ENCODE measurements at places on chromosomes 5 and 9. TPM values are rescaled to one million over a fixed set of nuclear protein-coding genes. Genes with fewer than 3 reads are reported as not detected.

RXFP3 gene
- not detected for total RNA-seq

SOHLH1 gene
- total RNA-seq = not detected

MEIKIN gene
- total RNA-seq = not detected

AGXT2 gene
- total RNA-seq = not detected

HEMGN gene
- total RNA-seq = not detected

ECM2 gene
- 80.2 TPM for total RNA-seq

PPIC gene
- 21.0 TPM for total RNA-seq

SLC25A2 gene
- 0.65 TPM for total RNA-seq

PCDHB13 gene
- total RNA-seq = 4.3 TPM

CATSPER3 gene
- 0.63 TPM for total RNA-seq

IFNA8 gene
- total RNA-seq = not detected

IL7R gene
- total RNA-seq = 2.5 TPM

F12 gene
- total RNA-seq = not detected

PPP3R2 gene
- not detected for total RNA-seq

MIER3 gene
- 41.4 TPM for total RNA-seq

NPR3 gene
- total RNA-seq = 15.0 TPM

SLC34A3 gene
- total RNA-seq = 0.46 TPM

DNA sequence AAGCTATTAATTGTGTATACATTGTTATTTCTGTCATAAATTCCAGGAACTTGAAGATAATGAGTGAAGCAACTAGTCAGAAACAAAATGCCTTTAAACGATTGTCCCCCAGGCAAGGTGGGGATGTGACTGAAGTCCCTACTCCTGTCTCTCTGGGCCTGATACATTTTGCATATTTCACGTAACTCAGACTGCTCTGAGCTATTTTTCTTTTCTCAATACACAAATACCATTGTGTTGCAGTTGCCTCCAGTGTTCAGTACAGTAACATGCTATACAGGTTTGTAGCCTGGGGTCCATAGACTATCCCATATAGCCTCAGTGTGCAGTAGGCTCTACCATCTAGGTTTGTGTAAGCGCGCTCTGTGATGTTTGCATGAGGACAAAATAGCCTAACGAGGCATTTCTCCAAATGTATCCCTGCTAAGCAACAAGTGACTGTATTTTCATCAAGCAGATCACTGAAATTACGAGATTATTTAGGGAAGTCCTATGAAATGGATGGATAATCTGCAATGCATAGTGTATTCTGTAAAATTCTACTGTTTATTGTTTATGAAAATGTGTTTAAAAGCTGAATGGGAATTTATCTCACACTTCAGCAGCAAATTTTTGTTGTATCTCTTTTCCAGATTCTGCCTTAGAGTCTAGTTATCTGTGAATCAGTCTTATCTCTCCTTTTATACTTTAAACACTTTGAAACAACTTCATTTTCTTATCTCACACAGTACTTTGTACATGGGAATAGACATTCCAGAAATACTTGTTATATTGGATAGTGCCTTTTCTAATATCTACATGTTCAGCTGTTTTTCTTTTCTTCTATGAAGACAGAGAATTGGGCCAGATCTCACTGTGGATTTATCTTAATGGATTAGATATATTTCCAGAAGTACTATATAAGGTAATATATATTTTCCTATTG is 150.5 kb downstream of the CD180 start:
- DNase-seq = no peak

DNA sequence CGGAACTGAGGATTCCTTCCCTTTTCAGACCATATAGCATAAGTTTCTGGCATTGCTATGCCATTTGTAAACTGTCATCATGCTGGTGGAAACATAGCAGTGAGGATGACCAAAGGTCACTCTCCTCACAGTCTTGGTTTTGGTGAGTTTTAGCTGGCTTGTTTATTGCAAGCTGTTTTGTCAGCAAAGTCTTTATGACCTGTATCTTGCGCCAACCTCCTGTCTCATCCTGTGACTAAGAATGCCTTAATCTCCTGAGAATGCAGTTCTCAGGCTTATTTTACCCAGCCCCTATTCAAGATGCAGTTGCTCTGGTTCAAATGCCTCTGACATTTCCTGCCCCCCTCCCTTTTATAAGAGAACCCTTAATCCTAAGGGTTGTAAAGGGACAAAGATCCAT is 26.7 kb upstream of the GRIA1 start:
- DNase-seq = no peak

GRCh38 chr5:152246401-152246800 is 158.7 kb downstream of the NMUR2 start:
- no peak for DNase-seq

GRCh38 chr5:171681061-171681460 is 104.6 kb upstream of the SMIM23 start:
- DNase-seq = no peak

DNA sequence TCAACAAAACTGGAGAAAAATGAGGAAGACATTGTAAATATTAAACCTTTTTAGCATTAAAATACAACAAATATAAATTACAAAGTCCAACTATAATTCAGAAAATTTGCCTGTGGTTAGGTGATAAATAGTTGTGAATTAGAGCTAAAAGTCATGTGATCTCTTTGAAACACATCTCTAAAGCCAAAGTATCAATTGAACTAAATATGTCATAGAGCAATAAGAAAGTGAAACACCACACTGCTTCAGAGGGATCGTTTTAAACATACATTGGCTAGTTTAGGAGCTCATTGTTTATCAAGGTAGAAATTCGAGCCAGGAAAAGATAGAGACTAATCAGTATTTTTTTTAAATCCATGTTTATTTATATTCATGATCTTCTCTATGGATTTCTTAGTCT is 606.3 kb upstream of the ITGA1 start:
- DNase-seq = no peak

GRCh38 chr9:995781-996180 is 19.3 kb downstream of the DMRT3 start:
- no peak for DNase-seq

GRCh38 chr5:61162832-61163567 is 732 bp upstream of the SMIM15 start:
- peak; percentile 31 for DNase-seq

GRCh38 chr5:167305591-167306213 is 985.7 kb upstream of the WWC1 start:
- DNase-seq = no peak

GRCh38 chr9:36258996-36259533 is 817 bp upstream of the GNE start:
- DNase-seq = peak; percentile 47

- no peak for DNase-seq
Measured at GRCh38 chr5:163433271-163433670, 4.1 kb upstream of the CCNG1 start.

GRCh38 chr5:14557791-14558415 is 23.7 kb upstream of the OTULINL start:
- DNase-seq = no peak

- DNase-seq = no peak
Measured at GRCh38 chr5:118529361-118530144, 458.8 kb downstream of the DTWD2 start.

GRCh38 chr5:8505196-8505595 is 636.2 kb downstream of the MTRR start:
- no peak for DNase-seq

Measured in ovary (tissue), 10 donors.